ENCODE measurements at places on chromosomes 3 and 15. TPM values are rescaled to one million over a fixed set of nuclear protein-coding genes. Genes with fewer than 3 reads are reported as not detected.

DNA sequence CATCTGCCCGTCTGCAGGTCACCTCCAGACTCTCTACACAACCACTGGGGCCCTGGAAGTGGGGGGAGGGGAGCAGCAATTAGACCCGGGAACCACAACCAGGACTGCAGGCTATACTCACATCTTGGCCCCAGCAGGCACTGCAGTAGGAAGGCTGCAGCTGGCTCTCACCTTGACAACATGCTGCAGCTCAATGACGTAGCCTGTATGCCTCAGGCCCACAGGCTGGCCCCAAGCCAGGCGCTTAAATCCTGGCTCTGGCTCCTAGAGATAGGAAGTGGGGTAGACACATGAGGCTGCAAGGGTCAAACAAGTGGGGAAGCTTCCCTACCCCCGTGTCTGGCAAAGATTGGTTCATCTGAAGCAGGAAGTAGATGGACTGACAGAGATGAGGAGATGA lies 4.6 kb upstream of the QRICH1 start:
- no peaks in the 10 kb centered on the region for H3K27me3 ChIP-seq
- peaks cover 14% of the 10 kb centered on the region for H3K4me1 ChIP-seq
- H3K4me3 ChIP-seq: peak overlapping the region; percentile 34

The ZNF385D gene
- total RNA-seq: 2.1 TPM

The ZNF660 gene
- 29.8 TPM for total RNA-seq

- no peaks in the 10 kb centered on the region for H3K27me3 ChIP-seq
- DNase-seq: no peak
- no peaks in the 10 kb centered on the region for H3K36me3 ChIP-seq
- H3K27ac ChIP-seq: no peak overlapping the region
- H3K4me1 ChIP-seq: peaks cover 46% of the 10 kb centered on the region
- no peak overlapping the region for H3K4me3 ChIP-seq
Observed at GRCh38 chr3:183584914-183585280, 29.4 kb upstream of the KLHL6 start.

DNA sequence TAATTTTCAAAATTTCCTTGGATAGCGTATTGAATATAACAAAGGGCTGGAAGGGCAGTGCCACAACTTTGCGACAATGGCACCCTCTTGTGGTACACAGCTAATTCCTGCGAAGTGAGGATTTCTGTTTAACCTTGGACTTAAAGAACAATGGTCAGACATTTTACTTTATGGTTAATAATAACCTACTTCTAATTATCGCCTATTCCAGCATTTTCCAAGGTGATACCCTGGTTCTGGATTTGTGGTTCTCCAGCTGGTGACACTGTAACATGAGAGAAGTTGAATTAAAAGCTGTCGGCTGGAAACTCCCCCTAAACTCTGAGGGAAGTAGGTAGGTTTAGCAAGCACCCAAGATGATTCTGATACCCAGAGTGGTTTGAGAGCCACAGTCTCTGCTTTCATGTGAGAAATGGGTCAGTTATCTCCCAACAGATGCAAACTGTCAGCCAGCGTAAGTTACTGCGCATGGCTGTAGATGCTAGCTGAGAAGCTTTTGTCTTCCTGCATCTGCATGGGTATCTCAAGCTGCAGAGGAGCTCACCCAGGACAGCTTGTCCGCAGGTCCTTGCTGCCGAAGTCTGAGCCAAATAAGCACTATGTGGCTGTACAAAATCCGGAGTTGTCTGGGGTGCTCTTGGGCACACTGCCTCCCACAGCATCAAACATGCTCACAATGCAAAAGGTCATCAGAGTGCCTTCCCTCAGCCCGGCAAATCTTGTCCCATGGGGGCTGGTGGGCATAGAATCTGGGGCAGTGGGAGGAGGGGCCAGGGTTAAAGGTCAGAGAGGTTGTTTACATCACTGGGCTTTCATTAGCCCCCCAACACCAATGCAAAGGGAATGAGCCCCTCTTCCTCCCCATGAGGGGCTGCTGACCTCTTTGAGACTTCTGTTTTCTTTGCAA lies 6.6 kb upstream of the CHSY1 start:
- H3K4me3 ChIP-seq: peak overlapping the region; percentile 56
- H3K27ac ChIP-seq: no peak overlapping the region
- peak; percentile 48 for DNase-seq
- H3K27me3 ChIP-seq: peaks cover 18% of the 10 kb centered on the region
- H3K4me1 ChIP-seq: peaks cover 39% of the 10 kb centered on the region

DNA sequence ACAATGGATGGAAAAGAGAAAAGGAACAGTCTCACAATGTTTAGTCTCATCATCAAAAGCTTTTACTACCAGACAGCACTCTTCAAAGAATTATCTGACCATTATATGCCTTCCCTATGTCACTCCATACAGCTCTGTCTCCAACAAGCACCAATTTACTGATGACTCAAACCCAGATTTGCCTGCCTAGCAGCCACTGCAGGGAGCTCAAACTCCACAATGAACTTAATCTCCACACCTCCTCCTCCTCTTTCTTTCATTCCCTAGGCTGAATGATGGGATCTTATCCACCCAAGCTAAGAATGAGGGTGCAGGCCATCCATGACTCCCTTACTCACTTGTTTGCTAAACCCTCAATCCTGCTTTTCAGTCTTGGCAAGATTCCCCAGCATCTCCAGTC lies 45.5 kb downstream of the NBEAL2 start:
- H3K27me3 ChIP-seq: no peaks in the 10 kb centered on the region
- no peak for DNase-seq
- peaks cover 6% of the 10 kb centered on the region for H3K36me3 ChIP-seq
- no peak overlapping the region for H3K27ac ChIP-seq

The ZPLD1 gene
- total RNA-seq: not detected

DNA sequence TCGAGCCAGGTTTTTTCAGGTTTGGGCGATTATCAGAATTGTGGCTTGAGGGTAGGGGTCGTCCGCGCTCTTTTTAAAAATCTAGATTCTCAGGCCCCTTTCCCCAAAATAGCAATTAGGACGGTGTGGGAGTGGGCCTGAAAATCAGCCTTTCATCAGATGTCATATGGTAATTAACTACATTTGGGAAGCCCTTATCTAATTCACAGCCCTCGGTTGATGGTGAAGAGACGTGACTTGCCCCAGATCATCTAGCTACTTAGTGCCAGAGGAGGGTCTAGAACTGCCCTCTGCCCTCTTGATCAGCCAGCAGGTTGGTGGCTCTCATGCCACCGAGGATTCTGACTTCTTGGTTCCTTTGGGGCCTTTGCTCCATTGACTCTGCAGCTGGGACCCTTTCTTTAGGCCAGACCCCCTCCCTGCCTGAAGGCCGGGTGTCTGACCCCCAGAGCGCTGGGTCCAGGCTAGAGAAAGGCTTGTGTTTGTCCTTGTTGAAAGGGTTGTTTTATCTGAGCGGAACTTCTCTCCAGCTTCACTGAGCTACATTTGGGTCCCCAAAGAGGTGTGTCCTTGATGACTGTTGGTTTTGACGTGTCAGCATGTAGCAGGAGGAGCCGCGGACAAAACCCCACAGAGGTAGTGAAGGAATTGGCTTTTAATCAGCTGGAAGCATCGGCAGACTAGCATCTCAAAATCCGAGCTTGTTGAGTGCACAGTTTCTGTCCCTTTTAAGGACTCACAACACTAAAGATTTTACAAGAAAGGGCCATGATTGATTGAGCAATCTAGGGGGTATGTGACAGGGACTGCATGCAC lies 857 bp downstream of the AEN start:
- no peak for DNase-seq
- peaks cover 42% of the 10 kb centered on the region for H3K4me1 ChIP-seq
- H3K4me3 ChIP-seq: peak overlapping the region; percentile 98
- H3K27ac ChIP-seq: peak overlapping the region; percentile 91

The GOLGA6A gene
- not detected for total RNA-seq

The SNRPN gene
- 126 TPM for total RNA-seq

DNA sequence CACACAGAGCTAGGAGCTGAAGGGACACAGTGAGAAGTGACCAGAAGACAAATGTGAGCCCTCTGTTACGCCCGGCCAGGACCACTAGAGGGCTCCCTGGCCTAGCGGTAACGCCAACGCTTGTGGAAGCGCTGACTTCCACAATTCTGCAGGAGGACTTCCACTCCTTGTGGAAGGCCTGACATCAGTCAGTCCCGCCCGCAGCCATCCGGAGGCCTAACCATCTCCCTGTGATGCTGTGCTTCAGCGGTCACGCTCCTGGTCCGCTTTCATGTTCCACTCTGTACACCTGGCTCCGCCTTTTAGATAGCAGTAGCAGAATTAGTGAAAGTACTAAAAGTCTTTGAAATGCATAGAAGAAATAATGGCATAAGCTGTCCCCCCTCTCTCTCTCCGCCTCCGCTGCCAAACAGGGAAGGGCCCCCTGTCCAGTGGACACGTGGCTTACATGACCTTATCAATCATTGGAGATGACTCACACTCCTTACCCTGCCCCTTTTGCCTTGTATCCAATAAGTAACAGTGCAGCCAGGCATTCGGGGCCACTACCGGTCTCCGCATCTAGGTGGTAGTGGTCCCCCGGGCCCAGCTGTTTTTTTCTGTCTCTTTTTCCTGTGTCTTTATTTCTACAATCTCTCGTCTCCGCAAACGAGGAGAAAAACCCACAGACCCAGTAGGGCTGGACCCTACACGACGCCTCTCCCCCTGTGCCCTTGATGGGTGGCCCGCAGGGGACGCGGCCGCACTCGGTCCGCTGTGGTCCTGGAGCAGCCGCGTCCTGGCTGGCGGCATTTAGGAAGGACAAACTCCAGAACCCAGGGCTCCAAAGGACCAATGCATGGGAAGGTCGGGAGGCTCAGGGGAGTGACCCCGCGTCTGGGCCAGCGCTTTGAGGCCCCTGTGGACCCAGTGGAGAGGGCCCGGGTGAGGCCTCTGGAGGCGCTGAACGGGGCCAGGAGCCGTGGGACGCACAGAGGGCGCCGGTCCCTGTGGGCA lies 27.0 kb upstream of the RPL32 start:
- peaks cover 9% of the 10 kb centered on the region for H3K27me3 ChIP-seq
- peak; percentile 84 for DNase-seq
- peak overlapping the region; percentile 80 for H3K4me3 ChIP-seq
- peak overlapping the region; percentile 73 for H3K27ac ChIP-seq
- H3K4me1 ChIP-seq: peaks cover 13% of the 10 kb centered on the region

DNA sequence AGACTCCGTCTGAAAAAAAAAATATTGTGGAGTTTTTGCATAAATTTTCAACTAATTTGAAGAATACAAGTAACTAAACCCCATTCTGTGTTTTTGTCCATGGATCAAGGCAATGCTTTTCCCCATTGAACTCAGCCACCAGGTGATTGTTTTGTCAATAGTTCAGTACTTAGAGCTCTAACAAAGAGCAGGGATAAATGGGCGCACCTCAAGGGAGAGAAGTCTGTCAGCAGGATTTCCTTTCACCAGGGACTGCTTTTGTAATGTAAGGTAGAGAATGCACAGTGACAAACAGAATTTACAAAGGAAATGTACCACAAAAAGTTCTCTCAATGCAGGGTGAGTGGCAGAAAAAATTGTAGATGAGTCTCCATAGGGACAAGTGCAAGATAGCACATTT lies 10.8 kb upstream of the ATP13A5 start:
- H3K27me3 ChIP-seq: no peaks in the 10 kb centered on the region
- H3K4me1 ChIP-seq: peaks cover 24% of the 10 kb centered on the region
- H3K4me3 ChIP-seq: no peak overlapping the region
- DNase-seq: no peak
- no peak overlapping the region for H3K27ac ChIP-seq

DNA sequence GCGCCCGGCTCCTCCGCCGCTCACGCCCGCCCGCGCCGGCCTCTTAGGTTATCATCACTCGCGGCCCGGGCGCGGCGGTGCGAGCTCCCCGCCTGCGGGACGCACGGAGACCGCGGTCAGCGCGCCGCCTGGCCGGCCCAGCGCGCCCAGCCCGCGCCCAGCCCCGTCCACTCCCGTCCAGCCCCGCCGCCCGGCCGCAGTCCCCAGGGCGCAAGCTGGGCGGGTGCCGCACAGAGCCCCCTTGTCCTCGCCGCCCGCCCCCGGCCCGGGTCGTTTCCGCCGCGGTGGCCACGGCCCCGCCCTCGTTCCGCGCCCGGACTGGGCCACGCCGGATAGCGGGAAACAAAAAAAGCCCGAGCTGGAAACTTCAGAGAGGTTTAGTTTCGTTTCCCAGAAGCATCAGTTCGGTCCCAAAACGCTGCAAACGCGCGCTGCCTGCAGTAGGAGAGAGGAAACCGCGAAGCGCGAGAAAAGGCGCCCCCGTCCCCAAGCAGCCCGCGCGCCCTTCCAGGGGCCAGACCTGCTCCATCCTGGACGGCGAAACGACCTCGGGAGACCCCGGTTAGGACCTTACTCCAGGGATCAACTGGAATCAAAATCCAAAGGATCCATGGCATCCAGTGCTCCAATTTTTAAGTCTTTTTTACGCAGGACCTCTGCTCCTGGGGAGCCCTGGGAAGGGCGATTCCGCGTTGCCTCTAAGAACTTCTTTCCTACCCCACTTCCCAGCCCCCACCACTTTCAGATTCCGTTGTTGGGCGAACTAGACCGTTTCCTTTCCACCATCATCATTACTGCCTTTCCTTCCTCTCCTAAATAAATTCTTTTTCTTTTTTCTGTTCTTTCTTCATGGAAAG lies at the start of gene ATP10A:
TSS of gene ATP10A (minus strand) at position 217 of the 857 bp plus-strand sequence. CDS start 231 bp downstream, outside the sequence.
- peaks cover 15% of the 10 kb centered on the region for H3K4me1 ChIP-seq
- no peaks in the 10 kb centered on the region for H3K36me3 ChIP-seq
- H3K27ac ChIP-seq: no peak within 1 kb of the TSS
- DNase-seq: peak; percentile 30
- H3K27me3 ChIP-seq: peaks cover 55% of the 10 kb centered on the region

The GATM gene
- 10.7 TPM for total RNA-seq

DNA sequence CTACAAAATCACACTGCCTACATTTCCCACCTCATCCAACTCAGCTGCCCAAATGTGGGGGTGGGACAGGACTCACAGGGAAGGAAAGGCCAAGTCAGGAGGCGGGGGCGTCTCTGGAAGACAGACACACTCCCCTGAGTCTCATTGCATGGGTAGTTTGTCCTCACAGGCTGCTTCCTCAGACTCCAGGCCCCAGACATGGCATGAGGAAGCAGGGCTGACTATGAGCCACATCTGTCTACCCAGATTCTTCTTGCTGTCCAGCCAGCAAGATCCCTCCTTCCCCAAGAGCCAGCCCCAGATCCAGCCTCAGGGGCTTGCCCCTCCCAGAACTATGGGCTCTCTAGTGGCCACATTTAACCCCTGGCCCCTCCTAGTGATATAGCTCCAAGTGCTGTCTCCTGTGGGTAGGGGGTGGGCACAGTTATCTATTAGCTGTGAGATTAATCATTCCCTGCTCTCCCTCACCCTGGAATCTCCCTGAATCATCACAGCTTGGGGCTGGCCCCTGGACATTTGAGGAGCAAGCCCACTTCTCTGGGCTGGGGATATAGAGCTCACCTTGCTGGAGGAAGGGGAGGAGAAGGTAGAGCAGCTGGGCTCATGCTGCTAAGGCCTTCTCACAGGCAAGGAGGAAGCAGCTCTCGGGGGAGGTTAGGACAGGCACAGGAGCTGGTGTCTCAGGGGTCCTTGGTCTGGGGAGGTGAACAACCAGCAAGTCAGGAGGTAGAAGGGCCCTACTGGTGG lies 2.1 kb upstream of the CCDC33 start:
- peaks cover 53% of the 10 kb centered on the region for H3K4me1 ChIP-seq
- DNase-seq: no peak
- H3K27ac ChIP-seq: no peak overlapping the region
- H3K4me3 ChIP-seq: no peak overlapping the region
- no peaks in the 10 kb centered on the region for H3K36me3 ChIP-seq

- no peaks in the 10 kb centered on the region for H3K4me1 ChIP-seq
- no peak overlapping the region for H3K4me3 ChIP-seq
- DNase-seq: no peak
- H3K27me3 ChIP-seq: no peaks in the 10 kb centered on the region
Observed at GRCh38 chr3:105944276-105944675, 75.5 kb upstream of the CBLB start.

The ITPKA gene
- total RNA-seq: 1.3 TPM

GRCh38 chr3:129838086-129838485 lies 55.4 kb downstream of the TMCC1 start:
- no peak for DNase-seq
- H3K4me3 ChIP-seq: no peak overlapping the region
- peaks cover 26% of the 10 kb centered on the region for H3K4me1 ChIP-seq
- H3K27ac ChIP-seq: no peak overlapping the region
- peaks cover 15% of the 10 kb centered on the region for H3K36me3 ChIP-seq
- no peaks in the 10 kb centered on the region for H3K27me3 ChIP-seq

The PPP4R2 gene
- total RNA-seq: 105 TPM
